ENCODE measurements at places on chromosomes 3 and 15. TPM values are rescaled to one million over a fixed set of nuclear protein-coding genes. Genes with fewer than 3 reads are reported as not detected.

The SNTN gene
- not detected for total RNA-seq

The UCN2 gene
- total RNA-seq: 8.5 TPM

The PRRT3 gene
- total RNA-seq: 1.7 TPM

The SLC28A1 gene
- not detected for total RNA-seq

The ITIH4 gene
- total RNA-seq: 1.7 TPM

Measured in A549 treated with GW870086 at 1 μM for 4 hours (cell line).